CD4-positive, alpha-beta T cell treated with Interleukin-15 for 1 hour (primary cell): ENCODE measurements at places on chromosomes 2 and 18.

- DNase-seq: no peak
Observed at GRCh38 chr18:67363694-67364093, 152.8 kb downstream of the DSEL start.

DNA sequence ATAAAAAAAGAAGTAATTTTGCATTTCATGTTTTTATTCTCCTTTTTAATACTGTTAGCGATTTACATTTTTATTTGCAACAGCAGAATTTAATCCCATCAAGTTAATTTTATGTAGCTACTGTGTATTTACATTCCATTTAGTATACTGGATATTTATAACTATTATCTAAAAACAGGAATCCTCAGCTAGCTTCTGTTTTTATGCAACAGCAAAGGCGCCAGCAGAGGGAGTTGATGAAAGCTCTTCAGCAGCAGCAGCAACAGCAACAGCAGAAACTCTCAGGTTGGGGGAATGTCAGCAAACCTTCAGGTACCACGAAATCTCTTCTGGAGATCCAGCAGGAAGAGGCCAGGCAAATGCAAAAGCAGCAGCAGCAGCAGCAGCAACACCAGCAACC lies 26.2 kb upstream of the SNORC start:
- no peak for DNase-seq

GRCh38 chr2:128413718-128414341 lies 95.2 kb upstream of the HS6ST1 start:
- no peak for DNase-seq

DNA sequence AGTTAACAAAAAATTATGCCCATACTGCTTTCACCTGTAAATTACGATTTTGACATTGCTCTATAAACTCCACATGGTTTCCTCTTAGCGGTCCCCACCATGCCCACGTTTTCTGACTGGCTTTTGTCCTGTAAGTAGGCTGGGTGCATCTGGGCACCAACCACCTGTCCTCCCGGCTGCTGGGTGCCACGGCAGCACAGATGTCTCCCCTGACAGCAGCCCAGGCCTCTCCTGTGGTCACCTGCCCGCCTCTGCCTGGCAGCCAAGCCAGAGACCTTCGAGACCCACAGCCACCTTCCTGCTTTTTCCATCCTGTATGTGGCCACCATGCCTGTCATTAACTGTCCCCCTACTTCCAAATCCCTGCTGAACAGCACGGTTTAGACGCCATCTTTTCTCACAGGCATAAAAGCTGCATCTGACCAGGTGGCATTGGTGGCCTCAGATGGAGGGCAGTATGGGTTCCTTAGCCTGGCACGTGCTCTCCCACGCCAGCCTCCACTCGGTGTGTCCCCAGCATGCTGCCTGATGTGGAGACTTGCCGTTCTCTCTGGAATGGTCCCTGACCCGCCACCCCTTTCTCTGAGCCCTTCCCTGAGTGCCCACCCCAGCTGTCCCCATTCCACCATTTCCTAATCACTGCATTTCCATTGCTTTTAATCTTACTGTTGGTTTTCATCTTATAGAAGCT lies 18.9 kb downstream of the SNORC start:
- no peak for DNase-seq

DNA sequence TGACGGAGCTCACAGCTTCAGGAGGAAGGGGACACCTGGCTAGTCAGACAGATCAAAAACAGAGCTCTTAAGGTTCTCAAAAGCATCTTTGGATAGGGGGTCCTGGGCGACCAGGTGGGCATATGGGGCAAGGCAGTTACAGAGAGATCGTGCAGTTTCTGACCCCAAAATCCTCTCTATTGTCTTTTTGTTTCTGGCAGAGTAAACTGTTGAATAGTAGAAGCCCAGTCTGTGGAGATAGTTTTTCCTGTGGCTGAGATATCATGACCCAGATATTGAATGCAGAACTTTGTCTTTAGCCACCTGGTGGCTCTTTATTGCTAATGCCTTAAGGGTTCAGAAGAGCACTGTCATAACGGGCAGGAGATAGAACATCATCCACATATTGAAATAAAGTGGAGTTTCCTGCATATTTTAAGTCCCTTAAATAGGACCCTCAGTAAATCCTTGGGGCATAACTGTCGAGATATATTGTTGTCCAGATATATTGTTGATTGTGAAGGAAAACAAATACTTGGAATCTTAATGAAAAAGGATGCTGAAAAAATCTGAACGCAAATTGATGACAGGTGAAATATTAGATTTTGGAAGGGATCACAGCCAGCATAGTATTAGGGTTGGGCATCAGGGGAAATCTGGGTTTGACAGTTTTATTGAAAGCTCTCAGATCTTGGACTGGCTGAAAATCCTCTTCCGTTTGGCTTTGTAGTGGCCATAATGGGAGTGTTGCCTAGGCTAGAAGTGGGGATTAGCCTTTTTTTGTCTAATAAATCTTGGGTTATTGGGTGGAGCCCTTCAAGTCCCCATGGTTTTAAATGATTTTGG lies 14.1 kb upstream of the ZDBF2 start:
- DNase-seq: no peak

GRCh38 chr2:6025391-6025790 lies 333.2 kb downstream of the SOX11 start:
- DNase-seq: no peak

DNA sequence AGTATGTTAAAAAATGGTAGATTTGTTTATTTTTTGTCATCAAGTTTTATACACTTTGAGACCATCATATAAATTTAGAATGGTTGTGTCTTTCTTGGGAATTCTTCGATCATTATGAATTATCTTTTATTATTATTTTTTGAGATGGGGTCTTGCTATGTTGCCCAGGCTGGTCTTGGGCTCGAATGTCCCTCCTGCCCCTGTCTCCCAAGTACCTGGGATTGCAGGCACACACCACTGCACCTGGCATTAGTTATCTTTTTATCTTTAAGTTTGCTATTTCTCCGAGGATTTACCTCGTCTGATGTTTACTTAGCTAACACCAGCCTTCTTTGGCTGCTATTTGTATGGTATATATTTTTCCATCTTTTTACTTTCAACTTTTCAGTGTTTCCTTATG lies 100.0 kb downstream of the BIRC6 start:
- DNase-seq: no peak

DNA sequence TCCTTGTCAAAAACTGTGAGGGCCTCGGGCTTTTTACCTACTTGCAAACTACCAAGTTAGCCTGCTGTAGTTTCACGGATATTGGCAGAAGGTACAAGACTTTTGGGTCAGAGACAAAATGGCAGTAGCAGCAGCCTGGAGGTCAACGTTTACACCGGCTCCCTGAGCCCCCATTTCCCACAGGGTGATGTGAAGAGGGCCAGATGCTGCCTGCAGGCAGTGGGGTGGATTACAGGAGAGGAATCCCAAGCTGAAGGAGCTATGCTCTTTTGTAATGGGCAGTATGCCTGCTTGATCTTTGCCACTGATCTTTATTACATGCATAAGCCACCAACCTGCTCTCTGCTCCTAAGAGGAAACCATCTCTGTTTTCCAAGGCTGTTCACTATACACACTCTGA lies 29.5 kb upstream of the SP5 start:
- no peak for DNase-seq

DNA sequence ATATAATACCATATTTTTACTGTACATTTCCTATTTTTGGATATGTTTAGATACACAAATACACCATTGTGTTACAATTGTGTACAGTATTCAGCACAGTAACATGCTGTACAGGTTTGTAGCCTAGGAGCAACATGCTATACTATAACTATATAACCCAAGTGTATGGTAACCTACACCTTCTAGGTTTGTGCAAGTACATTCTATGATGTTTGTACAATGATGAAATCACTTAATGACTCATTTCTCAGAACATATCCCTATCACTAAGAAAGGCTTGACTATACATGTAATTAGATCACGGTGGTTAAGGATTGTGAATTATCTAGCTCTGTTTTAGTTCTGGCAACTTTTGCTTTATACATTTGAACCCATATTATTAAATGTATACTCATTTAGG lies 31.3 kb downstream of the NPHP1 start:
- DNase-seq: no peak

DNA sequence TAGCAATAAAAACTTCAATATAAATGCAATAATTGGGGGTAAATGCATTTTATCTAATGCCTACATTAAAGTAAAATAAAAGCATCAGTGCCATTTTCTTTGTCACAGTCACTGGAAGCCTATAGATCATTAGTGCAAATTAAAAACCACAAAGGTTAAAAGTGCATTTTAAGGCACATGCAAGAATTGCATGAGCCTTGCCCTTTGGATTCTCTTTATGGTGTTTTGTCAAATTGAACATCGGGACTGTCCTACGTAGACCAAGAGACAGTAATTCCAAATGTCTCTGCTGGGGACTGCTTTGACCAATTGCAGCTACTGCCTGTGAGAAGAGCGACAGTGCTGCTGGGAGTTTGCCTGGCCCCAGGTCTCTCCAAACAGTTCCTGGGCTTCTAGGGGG lies 130.3 kb upstream of the SATB2 start:
- no peak for DNase-seq

DNA sequence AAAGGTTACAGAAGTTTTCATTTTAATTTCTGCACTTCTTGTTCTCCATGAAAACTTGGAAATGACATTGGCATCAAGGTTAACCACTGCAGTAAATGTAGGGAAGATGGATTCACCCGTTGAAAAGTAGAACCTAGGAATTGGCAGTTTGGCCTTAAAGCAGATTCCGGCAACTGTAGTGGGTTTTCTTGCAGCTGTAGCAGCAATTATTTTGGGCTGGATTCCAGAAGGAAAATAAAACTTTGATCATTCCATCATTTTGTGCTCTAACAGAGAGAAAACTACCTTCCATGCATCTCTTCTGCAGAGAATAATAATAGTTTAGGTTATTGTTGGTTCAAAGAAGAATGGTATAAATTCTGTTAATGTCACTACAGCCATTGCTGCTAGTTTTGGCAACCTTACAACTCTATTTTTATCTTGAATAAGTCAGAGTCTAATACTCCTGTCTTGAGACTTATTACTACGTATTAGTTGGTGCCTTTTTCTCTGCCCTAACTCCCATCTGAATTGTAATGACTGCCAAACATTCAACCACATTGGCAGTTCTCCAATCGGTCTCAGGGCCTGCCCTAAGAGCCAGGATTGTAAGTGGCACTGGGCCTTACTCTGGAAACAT lies 178.1 kb upstream of the PIEZO2 start:
- DNase-seq: no peak

GRCh38 chr2:47038656-47039488 lies 116.2 kb downstream of the STPG4 start:
- no peak for DNase-seq

DNA sequence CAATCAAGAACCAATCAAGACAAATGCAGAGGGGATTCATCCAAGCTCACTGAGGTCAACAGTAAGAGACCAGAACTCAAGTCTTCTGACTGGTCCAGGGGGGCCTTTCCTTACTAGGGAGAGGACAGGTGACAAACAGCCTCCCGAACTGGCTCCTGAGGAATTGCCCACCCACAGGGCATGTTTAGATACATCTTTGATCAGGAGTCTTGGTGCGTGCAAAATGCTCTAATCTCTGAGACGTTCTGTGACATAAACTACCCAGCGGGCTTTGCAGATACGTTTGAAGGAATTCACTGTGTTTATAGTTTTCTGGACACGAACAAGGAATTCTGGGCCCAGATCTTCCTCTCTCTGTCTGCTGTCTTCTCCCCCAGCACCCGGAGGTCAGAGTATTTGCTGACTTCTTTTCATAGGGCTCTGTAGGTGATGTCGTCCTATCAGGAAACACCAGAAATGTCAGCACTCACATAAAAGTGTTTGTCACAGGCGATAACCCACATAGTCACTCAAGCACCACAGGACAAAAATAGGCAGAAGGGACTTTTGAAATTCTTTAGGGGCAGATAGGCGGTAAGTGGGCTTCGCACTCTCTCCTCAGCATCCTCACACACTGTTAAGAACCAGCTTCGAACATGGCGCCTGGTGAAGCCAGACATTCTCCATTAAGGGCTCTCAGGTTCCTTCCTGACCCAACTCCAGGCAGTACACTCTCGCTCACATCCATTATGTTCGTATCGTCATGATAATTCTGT lies 349.0 kb downstream of the CYRIA start:
- no peak for DNase-seq

- DNase-seq: no peak
Observed at GRCh38 chr2:235217846-235218245, 266.0 kb downstream of the SH3BP4 start.

GRCh38 chr2:198791623-198792022 lies 666.1 kb downstream of the SATB2 start:
- DNase-seq: no peak

DNA sequence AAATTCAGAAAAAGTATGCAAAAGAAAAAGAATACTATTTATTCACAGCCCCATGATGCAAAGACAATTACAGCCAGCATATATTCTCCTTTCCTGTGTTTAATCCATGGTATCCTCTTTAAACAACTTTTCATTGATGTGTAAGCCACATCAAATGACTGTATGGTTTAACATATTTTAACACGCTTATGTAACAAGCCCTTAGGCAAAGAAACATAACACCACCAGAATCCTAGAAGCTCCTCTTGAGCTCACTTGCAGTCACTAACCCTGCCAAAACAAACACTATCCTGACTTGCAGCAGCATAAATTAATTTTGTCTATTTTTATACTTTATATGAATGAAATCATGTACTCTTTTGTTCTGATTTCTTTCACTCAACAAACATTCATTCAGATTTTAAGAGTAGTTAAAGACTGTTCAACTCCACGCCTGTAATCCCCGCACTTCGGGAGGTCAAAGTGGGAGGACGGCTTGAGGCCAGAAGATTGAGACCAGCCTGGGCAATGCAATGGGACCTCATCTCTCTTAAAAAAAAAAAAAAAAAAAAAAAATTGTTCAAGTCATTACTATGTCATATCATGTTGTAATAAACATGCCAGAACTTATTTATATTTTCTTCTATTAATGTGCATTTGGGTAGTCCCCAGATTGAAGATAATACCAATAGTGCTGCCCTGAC lies 226.3 kb downstream of the NBAS start:
- no peak for DNase-seq

DNA sequence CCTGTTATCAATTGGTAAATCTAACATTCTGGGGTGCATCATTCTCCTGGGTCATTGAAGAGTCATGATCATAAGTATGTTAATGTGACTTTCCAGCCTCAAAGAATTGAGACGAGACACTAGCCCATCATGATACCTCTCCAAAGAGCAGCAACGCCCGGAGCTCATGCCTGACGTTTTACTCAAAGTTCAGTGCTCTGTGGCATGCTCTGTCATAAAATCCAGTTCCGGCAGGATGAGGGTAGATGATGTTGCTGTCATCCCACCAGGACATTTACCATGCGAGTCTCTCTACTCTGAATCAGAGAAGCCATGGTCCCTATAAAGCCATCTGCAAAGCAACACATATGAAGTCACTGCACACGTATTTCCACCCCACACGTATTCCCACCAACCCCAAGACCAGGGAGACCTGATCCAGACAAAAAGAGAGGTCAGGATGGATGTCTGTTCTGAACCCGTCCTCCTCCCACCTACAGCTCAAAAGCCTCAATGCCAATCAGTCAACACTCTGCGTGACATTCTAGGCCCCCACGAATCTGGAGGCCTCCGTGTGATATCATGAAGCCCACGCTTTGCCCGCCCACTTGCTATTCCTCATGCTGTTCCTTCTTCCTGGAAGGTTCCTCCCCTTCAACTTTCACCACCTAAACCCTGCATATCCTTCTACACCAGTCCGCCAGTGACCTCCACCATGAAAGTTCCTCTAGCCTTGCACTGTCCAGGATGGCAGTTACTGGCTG lies 85.8 kb downstream of the DNMT3A start:
- no peak for DNase-seq

GRCh38 chr2:138252587-138252986 lies 249.0 kb upstream of the SPOPL start:
- DNase-seq: no peak
